GM23248 (cell line): ENCODE measurements at places on chromosomes 3 and 15.

- no peak for DNase-seq
Measured at GRCh38 chr15:89801471-89802195, 13.0 kb downstream of the ANPEP start.

DNA sequence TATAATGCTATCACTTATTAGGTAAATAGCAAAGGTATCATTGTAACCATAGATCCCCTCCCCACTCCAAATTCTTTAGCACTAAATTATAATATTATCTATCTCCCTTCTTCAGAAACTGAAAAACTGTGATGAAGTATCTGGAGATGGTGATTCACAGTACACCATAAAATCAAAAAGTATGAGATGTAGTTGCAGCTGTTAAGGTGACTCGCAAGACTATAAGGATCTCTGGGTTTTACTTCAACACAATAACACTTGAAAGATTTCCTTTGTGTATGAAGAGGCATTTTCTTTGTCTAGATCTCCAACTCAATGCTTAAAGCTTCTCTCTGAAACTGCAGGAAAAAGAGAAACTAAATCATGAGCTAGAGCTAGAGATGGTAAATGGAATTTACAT, 46.9 kb downstream of the IFT57 start:
- DNase-seq = peak; percentile 59

DNA sequence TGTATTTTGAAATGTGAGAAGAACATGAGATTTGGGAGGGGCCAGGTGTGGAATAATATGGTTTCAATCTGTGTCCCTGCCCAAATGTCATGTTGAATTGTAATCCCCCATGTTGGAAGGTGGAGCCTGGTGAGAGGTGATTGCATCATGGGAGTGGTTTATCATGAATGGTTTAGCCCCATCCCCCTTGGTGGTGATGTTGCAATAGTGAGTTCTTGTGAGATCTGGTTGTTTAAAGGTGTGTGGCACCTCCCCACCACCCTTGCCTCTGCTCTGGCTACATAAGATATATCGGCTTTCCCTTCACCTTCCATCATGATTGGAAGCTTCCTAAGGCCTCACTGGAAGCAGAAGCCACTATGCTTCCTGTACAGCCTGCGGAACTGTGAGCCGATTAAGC, 23.9 kb upstream of the TMEM108 start:
- DNase-seq = no peak

GRCh38 chr3:182722907-182723306, 70.4 kb upstream of the ATP11B start:
- DNase-seq = peak; percentile 41

- DNase-seq = peak; percentile 98
Measured at GRCh38 chr3:14651440-14652251, at the start of gene CCDC174. Gene CCDC174 (plus strand): TSS chr3:14651762. CDS start chr3:14651837, 75 bp downstream.

DNA sequence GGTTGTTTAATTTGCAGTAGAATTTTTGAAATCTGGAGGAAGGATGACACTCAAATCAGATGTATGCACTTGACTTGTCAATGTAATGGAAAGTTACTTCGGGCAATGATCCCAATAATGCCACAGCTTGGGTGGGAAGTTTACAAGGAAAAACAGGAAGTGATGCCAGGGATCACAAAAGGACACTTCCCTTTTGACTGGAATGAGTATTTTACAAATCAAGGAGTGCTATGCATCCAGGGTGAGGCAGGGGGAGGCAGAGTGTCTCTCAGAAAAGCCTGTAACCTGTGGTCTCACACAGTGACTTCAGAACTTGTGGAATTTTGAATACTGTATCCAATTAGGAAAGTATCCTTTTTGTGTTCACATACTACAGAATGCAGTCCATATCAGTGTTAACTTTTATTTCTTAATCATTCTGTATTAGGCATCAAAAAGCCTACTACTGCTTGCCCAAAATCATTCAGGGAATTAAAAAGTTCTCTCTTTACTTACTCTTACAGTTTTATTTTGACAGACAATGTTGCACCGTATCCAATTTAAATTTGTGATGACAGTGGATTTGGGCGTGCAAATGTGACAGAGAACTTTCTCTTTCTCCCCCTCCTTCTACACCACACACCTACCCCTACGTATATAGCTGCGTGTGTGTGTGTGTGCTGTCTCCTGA, 445.1 kb downstream of the MECOM start:
- peak; percentile 69 for DNase-seq

- peak; percentile 52 for DNase-seq
Measured at GRCh38 chr3:120324190-120324589, 25.0 kb downstream of the LRRC58 start.

DNA sequence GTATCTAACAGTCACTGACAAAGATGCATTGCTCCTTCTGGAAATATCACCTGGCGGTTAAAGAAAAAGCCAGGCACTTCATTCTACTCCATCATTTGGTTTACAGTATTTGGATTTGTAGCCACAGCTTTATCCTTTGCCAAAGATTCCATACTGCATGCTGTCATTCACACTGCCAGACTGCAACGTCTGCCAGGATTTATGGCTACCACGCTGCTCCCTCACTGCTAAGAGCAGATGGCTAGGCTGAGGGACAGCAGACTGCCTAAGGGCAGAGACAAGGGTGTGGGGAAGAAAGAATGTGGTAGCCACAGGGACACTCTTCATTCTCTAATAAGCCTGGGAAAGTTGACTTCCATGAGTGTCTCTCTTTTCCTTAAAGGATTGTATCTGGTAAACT, 1047.0 kb downstream of the TUSC7 start:
- no peak for DNase-seq

DNA sequence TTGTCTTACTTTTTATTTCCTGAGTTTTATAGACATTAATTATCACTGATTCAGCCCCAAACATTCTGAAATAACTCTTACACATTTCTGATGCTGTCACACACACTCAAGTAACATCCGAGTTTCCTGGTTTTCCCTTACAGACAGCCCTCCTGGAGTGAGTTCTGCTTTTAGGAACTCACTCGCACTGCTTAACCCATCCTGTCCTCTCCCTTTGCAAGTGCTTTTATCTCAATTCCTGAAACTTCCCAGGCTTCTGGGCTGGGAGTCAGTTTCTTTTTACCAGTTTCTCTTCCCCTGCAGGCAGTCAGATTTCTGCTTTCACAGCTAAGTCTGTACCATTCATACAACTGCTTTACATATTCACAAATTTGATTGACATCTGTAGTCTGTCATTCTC, 15.6 kb upstream of the SH3GL3 start:
- no peak for DNase-seq

GRCh38 chr3:27686642-27687041, 35.5 kb downstream of the EOMES start:
- peak; percentile 91 for DNase-seq

- DNase-seq = no peak
Measured at GRCh38 chr15:77867266-77868047, 210.1 kb downstream of the TBC1D2B start.

DNA sequence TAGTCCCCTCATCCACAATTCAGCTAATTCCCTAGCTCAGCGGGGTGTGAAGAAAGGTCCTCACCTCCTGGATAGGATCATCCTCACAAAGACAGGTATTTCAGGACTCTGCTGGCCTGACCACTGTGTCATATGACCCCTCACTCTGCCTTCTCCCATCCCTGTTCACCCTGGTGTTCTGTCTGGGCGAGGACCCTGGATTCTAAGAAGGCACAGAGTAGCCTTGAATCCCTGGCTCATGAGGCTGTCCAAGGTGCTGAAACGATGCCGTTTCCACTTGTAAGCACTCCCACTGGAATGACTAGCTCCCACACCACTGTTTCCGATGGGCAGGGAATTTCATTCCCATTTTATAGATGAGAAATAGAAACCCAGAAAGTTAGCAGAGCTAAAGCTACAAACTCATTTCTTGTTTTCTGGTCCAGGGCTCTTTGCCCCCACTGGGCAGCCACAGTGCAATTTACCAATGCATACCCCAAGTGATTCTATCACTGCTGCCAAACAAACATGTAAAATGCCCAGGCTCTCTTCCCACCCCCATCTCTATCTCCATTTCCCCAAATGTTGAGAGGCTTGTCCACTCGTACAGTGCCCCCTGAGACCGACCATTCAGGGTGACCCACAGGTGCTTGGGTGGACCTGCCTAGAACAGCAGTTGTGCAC, 83.2 kb downstream of the RAB11A start:
- peak; percentile 65 for DNase-seq

GRCh38 chr15:63836579-63836978, 2.8 kb upstream of the HERC1 start:
- peak; percentile 4 for DNase-seq

- peak; percentile 69 for DNase-seq
Measured at GRCh38 chr3:192802957-192803899, 75.9 kb upstream of the FGF12 start.

- DNase-seq = no peak
Measured at GRCh38 chr3:58183221-58183620, 27.6 kb downstream of the DNASE1L3 start.

DNA sequence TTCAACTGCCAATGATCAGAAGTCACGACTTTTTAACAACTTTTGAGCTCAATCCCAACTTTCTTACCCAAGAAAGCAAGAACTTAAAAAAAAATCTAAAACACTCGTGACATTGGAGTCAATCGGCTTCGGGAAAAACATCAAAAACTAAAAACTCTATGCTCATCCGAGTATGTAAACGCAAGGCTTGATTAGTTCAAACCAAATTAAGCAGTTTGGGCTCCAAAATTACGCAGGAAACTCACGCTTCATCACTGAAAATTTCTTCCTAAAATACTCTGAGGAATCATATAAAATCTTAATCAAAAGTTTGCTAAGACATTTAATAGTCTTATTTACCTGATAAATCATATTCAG, 1.6 kb downstream of the TRA2B start:
- DNase-seq = no peak

DNA sequence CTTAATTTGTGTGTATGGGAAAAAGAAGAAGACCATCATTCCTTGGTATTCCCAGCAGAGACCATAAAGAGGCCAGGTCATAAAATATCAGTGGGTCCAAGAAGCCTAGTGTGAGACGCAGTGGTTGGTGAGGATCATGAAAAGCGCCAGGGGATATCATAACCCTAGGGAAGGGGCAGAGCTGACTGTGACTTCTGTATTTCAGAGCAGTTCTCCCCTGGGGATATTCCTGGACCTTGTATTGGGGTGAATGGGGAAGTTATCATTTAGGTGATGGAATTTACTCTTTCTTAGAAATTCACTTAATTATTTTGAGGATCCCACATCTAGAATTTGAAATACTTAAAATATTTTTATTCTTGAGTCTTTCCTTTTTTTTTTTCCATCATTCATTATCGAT, 34.9 kb upstream of the UMPS start:
- DNase-seq = no peak
